NT2/D1 (cell line): ENCODE measurements at places on chromosomes 1 and 21.
A peak's percentile ranks its signal among the peaks of the same experiment; 100 is the strongest.

DNA sequence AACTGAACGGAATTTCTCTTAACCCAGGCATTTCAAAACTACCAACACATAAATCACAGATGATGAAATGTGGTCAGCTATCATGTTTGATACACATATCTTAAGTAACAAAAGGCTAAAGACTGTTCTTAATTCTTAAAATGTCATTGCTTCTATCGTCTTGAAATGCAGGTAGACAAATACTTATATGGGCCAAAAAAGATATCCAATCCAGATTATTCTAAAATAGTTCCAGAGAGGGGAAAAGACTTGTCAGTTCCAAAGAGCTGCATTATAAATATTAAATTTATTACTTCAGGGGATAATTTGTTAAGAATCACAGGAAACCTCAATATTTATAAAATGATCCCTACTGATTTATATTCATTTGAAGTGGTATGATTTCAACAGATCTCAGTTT, 259.4 kb downstream of the FAF1 start:
- no peak for DNase-seq

- DNase-seq, result no peak
These were observed 103.7 kb downstream of the COQ8A start for GRCh38 chr1:227043755-227044154.

- no peak for DNase-seq
These were observed 12.2 kb upstream of the CCDC27 start for GRCh38 chr1:3740042-3740441.

DNA sequence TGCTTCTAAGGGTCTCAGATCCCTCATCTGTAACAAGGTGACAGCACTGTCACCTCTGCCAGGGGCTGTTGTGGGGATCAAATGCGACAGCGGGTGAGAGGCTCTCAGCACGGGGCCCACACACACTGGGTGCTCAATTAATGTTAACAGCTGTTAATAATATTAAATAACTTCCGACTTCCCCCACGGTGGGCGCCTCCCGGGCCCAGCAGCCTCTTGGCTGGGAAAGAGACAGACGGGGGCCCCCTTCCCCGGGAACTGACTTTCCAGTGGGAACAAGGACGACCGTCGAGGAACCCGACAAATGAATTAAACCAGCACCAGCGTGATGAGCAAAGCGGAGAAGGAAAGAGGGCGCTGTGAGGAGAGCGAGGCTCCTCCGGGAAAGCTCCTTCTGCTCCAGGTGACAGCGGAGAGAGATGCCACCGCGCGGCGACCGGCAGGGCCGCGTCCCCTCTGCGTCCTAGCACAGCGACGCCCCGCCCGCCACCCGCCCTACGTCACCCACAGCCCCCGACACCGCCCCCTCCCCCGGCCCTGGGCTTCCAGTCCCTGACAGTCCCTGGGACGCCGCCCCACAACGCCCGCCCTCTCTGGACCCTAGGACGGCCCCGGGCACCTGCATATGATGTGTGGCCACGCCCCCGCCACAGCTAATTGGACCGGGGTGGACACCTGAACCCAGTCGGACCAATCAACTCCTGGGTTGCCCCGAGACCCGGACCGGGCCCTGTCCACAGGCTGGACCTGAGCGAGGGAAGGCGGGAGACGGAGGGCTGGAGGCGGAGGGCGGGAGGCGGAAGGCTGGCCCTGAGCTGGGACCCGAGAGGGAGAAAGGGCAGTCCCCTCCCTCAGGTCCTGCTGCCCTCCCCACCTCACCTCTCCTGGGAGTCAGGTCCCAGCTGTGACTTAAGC, 38.2 kb downstream of the MATN1 start:
- peak; percentile 94 for DNase-seq

DNA sequence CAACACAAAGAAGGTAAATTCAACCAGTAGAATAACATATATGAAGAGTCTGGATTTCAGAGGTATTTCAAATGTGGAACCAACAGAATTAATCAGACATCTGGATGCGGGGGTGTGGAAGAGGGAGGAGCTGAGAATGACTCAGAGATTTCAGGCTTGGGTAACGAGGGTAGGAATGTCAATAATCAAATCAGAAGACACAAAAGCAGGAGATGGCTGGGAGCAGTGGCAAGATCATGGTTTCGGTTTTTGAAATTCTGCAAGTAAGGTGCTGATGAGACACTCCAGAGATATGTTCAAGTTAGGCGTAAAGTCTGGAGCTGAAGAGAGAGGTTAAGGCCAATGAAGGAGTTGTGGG, 64.0 kb downstream of the PLPPR5 start:
- DNase-seq, result no peak

DNA sequence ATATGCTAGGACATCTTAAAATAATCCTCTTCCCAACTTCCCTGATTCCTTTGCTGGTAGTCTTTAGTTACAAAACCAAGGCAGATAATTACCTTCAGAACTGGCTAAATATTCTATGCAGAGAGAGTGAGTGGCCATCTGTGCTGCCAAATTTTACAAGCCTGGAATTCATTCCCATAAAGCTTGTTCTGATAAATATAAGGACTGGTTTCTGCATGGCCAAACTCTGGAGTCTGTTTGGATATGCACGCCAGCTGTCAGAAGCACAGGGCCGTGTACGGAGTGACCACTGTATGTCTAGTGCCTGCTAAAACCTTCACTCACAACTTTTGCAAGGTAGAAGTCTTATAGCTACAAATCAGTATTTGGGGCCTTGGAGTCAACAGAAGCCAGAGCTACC, 66.5 kb upstream of the RAVER2 start:
- DNase-seq, result no peak

- no peak for DNase-seq
These were observed 89.5 kb upstream of the CSF3R start for GRCh38 chr1:36572142-36572715.

- no peak for DNase-seq
These were observed 4.5 kb downstream of the GUCA2B start for GRCh38 chr1:42157667-42158066.

DNA sequence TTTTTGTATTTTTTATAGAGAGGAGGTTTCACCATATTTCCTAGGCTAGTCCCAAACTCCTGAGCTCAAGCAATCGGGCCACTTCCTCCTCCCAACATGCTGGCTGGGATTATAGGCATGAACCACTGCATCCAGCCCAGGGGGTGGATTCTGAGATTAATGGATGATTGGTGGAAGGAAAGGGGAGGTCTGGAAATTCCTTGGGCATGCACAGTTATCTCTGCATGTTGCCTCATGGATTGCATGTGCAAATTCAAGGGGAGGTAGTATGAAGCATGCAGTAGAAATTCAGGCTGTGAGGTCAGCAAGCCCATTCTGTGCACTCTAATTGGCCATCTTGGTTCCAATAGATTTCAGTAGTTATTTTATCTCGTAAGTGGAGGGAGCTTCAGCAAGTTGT, 124.4 kb downstream of the SPATA46 start:
- DNase-seq, result no peak

DNA sequence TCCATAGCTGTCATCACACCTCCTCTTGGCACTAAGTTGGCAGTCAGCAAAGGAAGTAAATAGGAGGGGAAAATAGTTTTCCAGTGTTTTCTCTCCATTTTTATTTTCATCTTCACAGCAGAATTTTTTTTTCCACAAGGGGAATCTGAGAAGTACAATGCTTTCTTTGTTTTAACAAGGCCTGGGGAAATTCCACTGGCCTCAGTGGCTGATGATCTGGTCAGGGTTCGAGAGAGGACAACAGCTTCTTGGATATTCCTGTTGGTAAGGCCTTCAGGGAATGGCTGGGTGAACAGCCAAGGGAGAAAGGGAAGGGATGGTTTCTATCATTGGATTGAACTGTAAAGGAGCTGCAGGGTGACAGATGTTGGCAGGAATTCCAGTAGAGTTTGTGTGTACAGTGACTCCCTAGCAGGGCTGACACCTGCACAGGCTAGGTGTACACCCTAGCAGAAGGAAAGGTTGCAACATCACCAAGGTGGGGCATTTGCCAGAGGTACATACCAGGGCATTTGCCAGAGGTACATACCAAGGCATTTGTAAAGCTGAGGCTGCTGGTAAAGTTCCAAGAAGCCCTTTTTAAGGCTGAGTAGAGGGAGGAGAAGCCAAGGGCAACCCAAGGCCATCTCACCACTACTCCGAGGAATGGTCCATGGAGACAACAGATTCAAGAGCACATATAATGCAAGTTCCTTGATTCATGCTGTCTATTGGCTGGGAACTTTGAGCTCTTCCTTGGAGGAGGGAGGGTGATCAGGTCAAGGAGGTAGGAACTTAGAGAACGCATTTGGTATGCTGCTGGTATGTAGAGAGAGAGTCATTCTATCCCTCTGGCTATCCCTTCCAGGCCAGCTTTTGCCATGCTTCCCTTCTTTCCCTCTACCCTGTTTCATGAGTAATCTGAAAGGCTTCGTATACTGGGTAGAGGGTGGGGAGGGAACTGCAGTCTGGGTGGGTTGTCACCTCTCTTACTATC, 3.1 kb downstream of the GJA5 start:
- DNase-seq, result no peak

DNA sequence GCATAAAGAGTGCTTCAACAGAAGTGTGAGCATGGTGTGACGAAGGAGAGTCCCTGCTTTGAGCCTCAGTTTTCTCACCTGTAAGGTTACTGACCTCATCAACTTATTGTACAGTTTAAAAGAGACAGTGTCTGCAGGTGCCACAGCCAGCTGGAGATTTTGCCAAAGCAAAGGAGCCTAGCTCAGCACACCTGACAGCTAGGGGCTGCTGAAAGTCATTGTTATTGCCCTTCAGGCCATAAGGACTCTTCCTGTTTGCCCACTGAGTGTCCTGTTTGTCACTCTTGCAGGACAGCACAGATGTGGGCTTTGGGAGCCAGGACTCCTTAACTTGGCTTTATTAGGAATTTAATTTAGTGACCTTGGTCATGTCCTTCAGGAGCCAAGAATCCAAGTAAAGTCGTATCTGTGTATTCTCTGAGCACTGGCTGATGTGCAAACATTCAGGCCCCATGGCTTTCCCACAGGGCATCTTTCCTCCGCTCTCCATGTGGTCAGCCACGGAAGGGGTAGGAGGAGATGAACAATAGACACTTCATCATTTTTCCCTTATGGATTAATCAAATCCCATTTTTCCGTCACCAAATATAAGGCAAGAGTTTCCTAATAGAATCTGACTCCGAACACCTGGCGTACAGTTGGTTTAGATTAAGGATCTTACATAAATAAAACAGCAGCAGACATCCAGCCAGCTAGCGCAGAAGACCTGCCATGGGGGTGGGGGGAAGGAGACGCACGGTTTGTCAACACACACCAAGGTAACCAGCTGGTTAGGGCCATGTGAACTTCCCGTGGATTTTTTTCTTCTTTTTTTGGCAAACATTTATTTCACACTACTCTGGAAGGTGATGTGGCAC, 43.1 kb upstream of the KANK4 start:
- DNase-seq, result no peak

DNA sequence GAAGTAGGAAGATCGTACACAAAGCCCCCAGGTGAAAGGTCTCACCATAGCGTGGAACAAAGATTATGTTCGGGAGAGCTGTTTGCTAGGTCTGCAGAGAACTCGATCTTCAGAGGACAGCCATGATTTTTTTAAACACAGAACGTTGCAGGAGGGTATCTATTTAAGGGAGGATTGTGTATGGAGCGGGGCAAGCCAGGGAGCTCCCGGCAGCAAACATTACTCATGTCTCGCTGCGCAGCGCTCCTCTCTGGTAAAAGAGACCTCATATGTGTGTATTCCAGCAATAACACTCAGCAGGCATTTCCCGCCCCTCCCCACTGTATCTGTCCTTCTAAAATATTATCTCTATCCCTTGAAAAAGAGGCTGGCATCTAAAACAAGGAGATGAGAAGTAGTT, 2.7 kb downstream of the GLIS1 start:
- DNase-seq, result no peak

- no peak for DNase-seq
These were observed 825 bp upstream of the DPH5 start for GRCh38 chr1:101026430-101026788.

GRCh38 chr21:15692711-15693110, 37.1 kb upstream of the USP25 start:
- no peak for DNase-seq

DNA sequence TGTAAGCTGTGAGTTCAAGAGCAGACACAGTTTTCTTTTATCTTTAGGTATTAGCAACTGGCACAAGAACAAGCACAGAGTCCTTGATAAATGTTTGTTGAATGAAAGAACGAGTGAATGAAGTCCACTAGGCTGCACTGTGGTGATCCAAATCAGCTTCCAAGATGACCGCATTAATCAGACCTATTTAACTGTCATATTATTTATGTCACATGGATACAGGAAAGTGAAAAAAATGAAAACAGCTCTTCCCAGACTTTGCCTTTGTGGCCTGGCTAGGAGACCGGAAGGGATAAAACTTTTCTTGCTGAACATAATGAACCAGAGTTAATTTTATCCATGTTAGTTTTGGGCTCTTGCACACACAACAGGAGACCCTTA, 261.3 kb downstream of the TNR start:
- no peak for DNase-seq

GRCh38 chr1:167057241-167057688, 32.9 kb downstream of the GPA33 start:
- peak; percentile 69 for DNase-seq

DNA sequence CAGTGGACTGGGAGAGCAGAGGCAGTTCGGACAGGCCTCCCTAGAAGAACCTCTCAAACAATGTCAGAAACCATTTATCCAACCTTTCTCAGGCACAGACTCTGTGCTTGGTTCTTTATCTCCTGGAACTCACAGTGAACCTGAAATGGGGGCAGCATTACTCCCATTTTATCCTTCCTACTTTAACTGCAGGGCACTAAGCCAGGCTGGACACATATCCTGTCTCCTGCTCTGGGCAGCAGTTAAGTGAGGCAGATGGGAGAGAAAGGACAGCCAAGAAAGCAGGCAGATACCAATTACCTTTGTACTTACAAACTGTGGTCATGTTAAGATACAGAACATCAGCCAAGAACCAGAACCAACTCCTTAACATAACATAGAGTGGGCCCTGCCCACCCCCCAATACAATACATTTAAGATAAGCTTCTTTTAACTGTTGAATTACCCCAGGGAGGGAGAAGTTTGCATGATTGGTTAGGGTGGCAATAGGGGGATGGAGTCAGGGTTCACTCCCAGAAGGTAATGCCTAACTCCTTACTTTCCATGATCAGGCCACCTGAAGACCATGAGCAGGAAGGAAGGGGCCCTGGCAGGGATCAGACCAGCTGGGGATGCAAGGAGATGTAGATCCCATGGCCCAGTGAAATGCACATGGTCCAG, 10.9 kb downstream of the KDF1 start:
- no peak for DNase-seq

- peak; percentile 5 for DNase-seq
These were observed 125.9 kb downstream of the HFM1 start for GRCh38 chr1:91278754-91279153.
